Mesendoderm (in vitro differentiated cells): ENCODE measurements at places on chromosomes 7 and 10.

DNA sequence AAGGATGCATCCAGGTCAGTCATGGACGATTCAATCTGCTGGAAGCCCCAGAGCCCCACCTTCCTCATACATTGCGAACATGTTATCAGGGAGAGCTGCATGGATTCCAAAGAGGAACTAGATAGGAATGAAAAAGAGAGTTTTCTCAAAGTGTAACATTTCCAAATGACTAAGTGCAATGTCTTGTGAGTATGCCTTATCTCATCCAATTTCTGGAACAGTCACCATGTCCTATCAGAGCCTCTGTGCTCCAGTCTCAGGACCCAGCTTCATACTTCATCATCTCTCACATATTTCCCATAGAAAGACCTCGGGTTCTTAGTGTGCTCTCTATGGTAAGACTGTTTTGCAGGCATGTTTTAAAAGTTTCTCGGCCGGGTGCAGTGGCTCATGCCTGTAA, 26.8 kb downstream of the ZC3HC1 start:
- DNase-seq = no peak

DNA sequence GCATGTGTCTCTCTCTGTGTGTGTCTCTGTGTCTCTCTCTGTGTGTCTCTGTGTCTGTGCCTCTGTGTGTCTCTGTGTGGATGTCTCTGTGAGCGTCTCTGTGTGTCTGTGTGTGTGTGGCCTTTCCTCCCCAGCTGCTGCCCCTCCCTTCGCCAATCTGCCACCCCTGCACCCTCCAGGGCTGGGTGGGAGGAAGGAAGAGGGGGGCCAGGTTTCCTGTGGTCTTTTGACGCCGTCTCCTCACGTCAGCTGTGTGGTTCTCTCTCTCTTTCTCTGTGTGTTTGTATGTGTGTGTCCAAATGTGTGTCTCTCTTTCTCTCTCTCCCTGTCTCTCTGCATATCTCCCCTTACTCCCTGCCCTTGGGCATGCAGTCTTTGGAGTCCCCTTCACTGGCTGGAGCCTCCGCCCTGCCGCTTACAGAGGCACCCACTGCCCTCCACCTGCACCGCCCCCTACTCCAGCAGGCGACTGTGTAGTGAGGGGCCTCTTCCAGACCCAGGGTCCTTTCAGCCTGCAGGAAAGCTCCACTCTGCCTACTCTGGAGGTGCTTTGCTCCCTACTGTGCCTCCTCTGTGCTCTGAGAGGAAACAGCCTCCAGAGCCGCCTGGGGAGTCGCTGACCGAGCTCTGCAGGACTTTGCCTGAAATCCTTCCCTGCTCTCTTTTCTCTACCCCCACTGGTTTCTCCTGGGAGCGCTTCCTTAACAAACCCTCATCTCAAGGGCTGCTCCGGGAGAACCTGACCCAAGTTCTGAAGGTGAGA, 44.2 kb upstream of the C10orf71 start:
- no peak for DNase-seq

- no peak for DNase-seq
Measured at GRCh38 chr7:3427957-3428356, 126.9 kb downstream of the SDK1 start.

- no peak for DNase-seq
Measured at GRCh38 chr10:3987143-3987974, 202.3 kb upstream of the KLF6 start.

DNA sequence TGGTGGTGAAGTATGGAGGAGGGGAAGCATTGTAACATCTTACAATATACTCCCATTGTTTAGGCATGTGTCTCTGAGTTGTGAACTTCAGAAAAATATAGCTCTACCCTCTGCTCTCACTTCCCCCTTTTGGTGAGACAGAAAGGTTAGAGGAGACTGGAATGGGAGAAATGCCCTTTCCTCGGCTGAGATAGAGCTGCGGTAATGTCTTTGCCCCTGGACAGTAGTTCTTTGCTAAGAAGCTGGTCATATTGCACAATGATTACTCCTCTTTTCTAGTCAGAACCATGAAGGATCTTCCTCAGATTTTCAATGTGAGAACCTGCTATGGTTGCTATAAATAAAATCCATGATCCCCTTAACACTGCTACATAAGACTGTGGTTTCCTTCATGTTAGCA, 171.0 kb downstream of the SEM1 start:
- no peak for DNase-seq

DNA sequence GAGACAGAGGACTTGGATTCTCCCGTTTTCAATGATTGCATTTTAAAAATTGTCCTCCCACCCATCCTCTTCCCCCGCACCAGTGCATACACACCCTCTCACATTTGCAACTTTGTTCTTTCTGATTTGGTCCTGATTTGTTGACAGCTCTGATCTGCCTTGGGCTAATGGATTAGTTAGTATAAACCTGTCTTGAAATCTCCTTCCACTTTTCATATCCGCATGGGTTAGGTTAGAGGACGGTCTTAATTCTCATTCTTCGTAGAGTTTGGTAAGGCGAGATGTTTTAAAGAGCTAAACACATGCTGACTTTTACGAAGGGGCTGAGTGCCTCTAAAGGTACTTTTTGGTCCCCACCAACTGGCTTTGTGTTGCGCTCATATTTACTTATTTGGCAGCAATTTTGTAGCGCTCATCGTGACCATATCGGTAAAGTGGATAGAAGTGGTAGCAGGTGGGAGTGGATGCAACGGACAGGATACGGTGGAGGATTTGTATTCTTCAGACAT, 1.1 kb downstream of the AHR start:
- DNase-seq = peak; percentile 26
